ENCODE measurements at places on chromosomes 3 and 15. TPM values are rescaled to one million over a fixed set of nuclear protein-coding genes. Genes with fewer than 3 reads are reported as not detected.

DNA sequence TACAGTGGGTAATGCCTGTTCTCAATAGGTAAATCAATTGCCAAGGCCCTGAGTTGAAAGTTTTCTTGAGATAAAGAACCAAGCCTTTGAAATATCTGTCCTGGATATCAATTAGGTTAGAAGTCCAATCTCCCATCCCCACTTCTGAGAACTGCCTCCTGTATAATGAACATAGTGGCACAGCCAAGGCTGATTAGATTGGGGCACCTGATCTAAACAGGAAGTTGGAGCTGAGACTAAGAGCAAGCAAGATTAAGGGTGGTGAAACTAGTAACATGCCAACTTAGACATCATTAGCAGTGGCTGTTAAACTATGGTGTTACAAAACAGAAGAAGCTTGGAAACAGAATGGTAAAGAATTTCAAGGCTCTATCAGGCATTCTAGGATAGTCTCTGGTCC lies 137.7 kb upstream of the TMEM108 start:
- no peak for ATAC-seq

DNA sequence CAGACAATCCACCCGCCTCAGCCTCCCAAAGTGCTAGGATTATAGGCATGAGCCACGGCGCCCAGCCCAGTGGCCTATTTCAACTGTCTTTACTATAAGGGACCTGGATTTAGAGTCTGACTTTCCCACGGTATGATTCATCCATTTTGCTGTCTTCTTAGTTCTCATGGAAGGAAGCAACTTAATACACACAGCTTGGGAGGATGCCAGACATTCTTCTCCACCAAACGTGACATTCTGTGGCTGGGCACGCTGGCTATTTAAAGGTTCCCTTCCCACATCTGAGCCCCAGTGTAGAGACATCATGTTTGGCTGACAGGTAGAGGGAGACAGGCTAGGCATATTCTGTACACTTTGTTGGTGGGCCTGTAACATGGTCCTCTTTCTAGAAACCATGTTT lies 26.2 kb downstream of the FAM43A start:
- no peak for ATAC-seq

The ISLR gene
- not detected for total RNA-seq

The DNAJA4 gene
- total RNA-seq = 49.9 TPM

The HHLA2 gene
- 2.0 TPM for total RNA-seq

The DNAH12 gene
- 0.08 TPM for total RNA-seq

The SPTSSB gene
- not detected for total RNA-seq

- ATAC-seq = peak; percentile 34
These were observed 9.6 kb downstream of the CMC1 start for GRCh38 chr3:28250999-28251398.

DNA sequence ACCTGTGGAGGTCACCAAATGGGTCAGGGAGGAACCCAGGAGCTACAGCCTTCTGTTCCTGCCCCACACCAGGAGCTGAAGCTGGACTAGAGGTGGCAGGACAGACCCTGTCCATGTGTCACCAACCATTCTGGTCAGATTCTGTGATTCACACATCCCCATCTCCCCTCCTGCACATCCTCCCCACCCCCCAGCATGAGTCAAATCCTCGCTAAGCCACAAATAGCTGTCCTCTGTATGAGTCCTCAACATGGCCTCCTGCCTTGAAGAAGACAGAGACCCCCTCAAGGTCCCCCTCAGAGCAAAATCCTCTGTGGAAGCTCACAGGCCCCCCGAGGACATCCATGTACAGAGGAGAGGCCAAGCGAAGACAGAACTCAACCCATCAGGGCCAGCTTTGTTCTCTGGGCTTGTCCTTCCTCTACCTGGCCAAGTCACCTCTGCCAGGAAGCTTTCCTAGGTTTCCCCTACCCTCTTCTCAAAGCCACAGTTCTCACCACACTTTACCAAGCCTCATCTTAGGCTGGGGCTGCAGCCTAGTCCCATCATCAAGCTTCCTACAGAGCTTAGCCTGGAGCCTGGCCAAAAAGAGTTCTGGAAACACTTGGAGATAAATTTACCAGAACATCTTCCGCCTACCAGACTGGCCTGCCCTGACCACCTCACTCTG lies 17.1 kb downstream of the CACNA2D2 start:
- ATAC-seq = peak; percentile 83

The DAPK2 gene
- total RNA-seq = 10.6 TPM

DNA sequence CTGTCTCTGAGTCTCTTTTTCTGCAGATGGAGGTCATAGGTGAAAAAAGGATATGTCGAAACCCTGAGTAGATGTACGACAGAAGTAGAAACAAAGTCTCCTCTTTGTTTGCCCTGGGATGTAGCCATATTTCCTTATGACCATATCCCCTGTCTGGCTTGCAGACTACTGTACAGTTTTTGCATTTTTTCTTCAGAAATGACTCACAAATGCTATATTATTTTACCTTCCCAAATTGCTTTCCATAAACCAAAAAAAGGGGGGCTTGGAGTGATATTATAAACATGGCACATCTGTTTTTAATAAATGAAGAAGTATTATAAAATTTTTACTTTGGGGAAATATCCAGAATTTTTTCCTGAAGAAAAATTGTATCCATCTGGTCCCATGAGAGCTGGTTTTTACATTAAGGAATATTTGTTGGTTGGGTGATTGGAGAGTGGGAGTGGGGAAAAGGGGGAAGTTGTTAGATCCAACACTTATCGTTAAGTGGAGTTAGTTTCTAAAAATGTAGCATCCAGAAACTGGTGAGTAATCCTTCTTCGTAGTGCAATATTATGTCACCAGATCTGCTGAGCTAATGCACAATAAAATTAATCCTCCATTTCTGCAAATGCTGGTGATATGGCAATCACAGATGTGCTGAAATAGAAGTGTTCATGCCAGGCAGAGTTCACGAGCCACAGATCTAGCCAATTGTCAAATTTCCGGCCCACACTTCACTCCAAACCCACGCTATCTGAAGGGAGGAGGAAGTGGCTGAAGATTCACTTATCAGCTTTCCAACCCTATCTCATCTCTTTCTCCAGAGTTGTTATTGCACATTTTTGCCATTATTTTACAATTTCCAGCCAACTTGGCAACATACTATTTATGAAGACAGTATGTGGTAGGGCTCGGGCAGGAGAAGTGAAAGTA lies 313.6 kb upstream of the ATP11B start:
- ATAC-seq = no peak

DNA sequence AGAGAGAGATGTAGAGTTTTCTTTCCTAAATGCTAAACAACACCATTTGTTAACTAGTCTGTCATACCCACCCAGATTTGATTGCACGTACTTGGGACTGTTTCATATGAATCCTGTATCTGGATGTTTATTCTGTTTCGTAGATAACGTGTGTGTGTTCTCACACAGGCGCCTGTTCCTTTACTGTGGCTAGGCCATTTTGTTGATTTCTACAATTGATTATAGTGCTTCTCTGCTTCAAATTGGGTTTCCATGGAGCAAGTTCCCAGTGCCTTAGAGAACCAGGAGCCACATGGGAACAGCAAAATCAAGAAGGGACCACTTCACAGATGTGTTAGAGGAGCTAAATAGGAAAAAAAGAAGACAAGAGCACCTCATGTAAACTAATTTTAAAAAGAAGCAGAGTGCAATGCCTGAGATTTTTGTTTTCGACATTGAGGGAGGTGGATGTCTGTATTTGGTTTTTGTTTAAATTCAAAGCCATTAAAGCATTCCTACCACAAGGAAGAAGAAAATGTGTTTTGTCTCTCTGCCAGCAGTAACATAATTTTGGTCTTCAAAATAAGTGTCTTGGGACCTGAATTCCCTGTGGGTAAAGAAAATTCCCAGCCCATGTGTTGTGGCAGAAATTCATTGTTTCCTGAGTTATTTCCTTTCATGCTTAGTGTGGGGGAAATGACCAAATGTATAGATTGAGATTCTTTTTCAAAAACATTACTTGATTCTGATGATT lies 424.0 kb upstream of the C2CD4B start:
- ATAC-seq = no peak

DNA sequence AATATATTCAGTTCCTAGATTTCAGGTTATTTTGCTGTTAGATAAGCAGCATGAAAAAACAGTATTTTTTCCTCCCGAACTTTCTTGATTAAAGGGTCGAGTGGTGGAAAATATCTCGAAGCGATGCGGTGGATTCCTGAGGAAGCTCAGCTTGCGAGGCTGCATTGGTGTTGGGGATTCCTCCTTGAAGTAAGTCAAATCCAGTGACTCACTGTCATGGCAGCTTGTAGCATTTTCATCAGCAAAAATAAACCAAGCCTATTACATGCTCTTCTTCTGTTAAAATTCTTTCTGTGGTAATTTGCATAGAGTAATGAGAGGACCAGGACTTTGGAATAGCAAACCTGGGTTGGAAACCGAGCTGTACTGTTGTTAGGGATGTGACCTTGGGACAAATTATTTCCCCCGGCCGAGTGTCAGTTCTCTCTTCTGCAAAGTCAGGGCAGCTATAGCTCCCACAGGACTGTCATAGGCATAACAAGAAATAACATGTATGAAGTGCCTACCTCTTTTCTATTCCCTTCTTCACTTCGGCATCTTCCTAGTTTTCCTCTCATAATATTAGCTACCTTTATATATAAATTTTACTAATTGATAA lies 75.6 kb downstream of the UBP1 start:
- ATAC-seq = no peak

- ATAC-seq = no peak
These were observed 365.6 kb downstream of the PTPRG start for GRCh38 chr3:61926923-61927322.

DNA sequence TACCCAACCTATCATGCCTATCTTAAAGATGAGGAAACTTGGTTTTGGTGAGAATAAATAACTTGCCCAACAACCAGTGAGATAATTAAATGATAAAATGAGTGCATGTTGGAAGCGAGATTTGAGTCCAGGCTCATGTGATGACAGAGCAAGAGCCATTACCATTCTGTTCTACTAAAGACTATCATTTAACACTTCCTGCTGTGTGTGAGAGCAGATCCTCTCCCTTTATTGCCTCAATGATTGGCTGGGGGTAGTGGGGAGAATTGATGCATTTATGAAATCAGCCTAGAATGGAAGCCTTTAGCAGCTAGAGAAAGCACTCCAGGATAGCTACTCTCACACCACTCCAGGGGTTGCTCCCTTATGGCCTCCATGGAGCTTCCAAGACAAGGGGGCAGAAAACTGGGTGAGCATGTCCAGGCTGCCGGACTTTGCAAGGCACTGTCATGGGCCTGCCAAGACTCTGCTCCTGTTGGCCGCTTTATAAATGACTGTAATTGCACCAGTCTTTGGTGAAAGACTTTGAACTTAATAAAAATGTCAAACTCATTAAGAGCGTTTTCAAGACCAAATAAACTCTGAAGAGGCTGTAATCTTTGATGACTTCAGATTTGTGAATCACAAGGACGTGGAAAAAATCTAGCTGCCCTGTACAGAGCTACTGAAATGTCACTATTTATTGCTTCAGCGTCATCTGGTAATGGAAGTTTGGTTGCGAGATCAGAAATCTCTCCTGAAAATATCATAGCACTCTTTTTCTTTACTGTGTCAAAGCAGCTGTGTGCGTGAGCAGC lies 209.1 kb upstream of the NR2E3 start:
- ATAC-seq = no peak

The NRROS gene
- 42.3 TPM for total RNA-seq

The TMEM158 gene
- not detected for total RNA-seq

- no peak for ATAC-seq
These were observed 507.2 kb upstream of the AGTR1 start for GRCh38 chr3:148190441-148190990.

DNA sequence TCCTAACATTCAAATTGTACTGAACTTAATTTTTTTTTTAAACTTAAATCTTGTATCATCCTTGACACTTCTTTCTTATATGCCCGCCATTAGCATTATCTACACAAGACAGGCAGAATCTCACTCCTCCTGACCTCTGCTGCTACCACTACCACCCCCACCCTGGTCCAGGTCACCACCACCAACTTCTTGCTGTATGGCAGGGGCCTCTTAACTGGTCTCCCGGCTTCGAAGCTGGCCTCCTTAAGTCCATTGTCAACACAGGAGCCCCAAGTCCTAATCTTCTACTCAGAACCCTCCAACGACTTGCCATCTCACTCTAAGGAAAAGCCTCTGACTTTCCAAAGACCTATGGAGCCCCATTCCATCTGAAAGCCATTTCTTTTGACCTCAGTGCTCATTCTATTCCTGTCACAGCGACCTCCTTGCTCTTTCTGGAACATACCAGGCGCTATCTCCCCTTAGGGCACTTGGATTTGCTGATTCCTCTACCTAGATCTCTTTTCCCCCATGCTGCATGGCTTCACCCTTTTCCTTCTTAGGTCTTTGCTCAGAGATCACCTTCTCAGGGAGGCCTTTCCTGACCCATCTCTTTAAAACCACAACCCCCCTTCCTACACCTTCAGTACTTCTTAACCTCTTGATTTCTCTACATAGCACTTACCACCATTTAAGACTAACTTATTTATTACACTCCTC lies 2.6 kb downstream of the PRC1 start:
- ATAC-seq = no peak

DNA sequence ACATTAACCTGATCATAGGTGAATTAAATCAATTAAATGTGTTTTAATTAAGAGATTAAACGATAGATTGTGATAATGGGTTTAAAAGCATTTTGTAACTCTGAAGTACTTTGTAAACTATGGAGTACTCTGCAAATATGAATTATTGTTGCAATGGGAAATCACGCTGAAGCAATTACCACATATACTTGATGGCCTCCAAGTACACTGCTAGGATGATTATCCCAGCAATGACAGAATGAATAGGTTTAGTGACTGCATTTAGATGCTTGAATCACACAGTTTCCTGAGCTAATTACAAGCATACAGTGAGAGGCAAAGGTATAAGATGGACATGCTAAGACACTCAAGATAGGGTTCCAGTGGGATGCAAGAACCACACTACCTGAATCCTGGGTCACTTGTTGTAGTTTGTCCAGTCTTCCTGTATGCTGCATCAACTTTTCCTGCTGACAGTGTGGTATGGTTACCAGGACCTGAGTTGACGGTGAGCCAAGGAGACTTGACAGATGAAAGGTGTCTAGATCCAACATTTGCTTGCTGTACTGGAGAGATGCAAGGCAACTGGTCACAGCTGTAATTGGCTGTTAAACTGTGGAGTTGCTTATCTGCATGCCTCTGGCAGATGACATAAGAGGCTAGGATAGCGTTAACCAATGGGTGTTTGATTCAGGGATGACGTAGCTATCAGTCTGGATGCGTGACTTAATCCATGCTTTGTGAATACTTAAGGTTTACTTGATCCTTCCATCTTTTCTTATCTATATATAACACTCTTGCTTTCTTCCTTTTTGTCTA lies 38.0 kb downstream of the RNF13 start:
- no peak for ATAC-seq
